ENCODE measurements at places on chromosomes 13 and 19.

DNA sequence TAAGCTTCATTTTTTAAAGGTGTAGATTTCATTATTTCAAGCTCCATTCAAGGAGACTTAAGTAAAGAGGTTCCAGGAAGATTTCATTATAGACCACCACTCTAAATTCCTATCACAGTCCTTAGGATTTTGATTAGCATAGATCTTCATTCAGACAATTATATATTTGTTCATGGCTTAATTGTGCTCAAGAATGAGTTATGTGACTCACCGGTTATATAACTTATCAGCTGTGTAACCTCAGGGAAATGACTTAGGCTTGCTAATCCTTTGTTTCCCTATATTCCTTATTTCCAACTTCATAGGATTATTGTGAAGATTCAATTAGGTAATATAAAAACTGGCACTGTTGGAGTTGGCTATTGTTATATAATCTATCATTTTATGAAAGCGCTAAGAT is 632.8 kb upstream of the SPRY2 start:
- DNase-seq = no peak

DNA sequence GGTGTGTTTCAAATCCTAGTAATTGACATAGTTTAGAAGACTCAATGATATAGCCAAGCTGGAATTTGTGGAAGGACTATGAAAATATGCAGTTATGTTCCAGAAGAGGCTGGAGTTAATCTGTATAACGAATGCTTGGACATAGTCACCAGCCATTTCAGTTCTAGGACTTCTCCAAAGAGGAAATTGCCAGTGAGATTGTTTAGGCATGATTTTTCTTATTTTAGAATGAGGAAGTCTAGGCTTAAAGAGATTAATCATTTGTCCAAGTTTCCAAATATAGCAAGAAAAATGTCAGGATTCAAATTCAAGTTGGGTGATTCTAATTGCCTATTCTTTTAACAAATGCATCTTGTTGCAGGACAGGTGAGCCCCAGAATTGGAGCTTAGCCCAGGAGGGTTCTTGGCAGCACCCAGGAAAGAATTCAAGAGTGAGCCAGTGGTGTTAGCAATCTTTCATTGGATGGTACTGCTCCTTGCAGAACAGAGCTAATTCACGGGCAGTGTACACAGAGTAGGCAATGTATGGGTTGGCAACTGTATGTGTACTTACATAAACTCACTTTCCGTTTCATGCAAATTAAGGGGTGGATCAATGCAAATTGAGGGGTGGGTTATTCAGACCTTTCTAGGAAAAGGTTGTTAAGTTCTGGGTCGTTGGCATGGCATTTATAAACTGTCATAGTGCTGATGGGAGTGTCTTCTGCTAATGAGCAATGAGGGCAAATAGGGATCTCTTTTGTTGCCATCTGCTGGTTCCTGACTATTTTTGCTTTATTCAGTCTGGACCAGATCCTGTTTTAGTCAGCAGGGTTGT is 763.1 kb upstream of the SLITRK1 start:
- peak; percentile 52 for DNase-seq

GRCh38 chr19:8251025-8251472 is 41.9 kb downstream of the CERS4 start:
- DNase-seq = no peak

DNA sequence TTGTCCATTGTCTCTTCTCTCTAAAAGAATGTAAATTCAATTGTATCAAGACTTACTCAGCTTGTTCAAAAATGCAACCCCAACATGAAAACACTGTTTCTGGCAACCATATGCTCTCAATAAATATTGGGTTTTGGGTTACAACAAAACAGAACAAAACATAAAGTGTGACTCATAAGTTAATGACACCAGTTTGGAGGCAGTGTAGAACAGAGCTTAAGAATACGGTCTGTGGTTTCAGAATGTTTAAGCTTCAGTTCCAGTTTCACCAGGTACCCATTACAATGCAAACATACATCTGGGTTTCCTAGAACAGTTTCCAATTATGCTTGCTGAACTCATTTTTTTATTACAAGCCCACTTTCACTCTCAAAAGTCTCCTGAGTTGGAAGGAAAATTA is 285.8 kb upstream of the PCDH9 start:
- DNase-seq = peak; percentile 28

DNA sequence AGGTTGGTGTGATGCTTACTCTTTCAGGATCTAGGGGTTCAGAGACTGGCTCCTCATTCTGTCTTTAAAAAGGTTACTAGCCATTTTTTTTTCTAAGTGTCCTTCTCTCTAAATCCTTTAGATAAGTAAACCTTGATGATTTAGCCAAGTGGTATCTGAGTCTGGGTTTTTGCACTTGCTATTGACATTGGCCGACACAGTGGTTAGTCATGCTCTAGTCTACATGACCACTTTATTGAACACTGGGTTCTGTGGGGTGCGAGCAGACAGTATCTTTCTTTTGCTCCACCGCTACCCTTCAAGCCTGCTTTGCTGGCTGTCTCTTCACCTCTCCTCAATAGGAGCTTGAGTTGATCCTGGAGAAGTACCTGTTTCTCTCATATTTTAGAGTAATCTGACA is 6.2 kb upstream of the NUP58 start:
- DNase-seq = no peak

GRCh38 chr13:100825557-100825956 is 151.0 kb upstream of the TMTC4 start:
- DNase-seq = no peak

DNA sequence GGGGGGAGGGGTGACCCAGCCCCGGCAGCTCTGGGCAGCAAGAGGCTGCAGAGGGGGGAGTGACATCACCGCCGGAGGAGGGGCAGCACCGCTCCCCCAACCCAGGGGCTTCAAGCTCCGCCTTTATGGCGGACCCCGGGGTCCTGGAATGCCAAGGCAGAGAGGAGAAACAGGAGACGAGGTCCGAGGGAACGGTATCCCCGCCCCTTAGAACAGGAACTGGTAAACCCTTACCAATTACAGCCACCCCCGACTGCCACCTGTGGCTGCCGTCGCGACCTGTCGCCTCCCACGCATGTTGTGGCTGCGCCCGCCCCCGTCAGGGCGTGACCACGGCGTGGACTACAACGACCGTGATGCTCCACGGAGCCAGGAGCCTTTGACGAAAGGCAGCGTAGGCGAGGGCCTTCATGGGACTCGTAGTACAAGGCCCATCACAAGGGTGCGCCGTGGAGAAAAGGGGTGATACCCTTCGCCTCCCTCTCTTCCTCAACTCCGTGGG is 4.1 kb upstream of the KCNC3 start:
- DNase-seq = peak; percentile 93

DNA sequence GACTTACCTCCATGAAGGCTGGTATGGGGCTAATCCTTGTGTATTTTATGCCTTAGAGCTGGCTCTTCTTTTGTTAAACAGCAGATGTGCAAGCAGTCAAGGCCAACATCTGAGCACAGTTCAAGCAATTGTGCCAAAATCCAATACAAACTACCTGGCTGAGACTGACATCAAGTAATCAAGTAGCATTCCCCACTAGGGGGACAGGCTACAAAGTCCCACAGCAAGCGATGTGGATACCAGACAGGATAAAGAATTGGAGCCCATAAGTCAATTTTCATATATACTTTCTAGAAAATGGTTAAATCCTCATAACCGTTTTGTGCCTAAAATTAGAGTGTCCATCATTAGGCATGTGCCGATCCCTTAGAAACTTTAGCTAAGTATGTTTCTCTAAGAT is 675.8 kb downstream of the DIAPH3 start:
- no peak for DNase-seq

Measured in suppressor macrophage treated with lipopolysaccharide for 4 hours (primary cell).